ENCODE measurements at places on chromosomes 7 and 10.

- peak; percentile 43 for DNase-seq
These were observed 56.2 kb upstream of the TM9SF3 start for GRCh38 chr10:96642973-96643372.

DNA sequence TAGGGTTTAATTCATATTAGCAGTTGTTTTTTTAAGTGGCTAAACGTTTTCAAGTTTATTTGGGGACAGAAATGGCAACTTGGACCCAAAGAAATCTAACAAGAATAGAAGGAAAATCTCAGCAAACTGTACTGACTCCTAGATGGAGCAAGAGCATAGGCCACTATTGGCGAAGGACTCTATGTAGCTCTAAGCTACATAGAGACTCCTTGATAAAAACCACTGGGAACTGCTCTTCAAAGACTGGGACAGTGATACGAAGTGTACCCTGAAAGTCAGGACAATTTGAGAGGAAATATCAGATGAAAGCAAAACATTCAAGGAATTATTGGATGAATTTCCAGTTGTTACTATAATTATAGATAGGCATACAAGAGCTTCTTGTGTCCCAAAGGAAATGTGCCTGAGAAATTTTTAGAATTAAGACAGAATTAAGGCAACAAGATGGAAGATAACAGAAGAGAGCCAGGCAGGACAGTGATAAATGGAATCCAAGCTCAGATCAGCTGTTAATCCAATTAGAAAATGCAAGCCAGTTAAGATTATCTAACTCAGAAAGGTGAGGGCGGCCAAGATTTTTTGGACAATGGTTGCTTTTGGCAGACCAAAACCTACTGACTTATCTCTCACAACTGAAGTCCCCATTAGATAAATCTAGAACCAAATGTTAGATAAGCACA, 103.7 kb upstream of the IFRD1 start:
- DNase-seq: no peak

DNA sequence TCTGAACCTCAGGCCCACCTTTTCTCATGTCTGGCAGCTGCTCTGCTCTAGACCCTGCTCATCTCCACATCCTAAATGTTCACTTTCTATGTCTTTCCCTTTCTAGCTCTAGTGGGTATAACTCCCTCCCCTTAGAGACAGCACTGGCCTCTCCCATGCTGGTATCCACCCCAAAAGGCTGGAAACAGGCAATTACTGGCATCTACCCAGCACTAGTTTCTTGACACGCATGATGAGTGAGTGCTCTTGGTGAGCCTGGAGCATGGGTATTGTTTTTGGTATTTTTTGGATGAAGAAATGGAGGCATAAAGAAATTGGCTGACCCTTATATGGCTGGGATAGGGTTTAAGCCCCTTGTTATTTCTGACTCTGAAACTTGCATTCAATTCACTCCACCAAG, 156.0 kb downstream of the EGFR start:
- no peak for DNase-seq

DNA sequence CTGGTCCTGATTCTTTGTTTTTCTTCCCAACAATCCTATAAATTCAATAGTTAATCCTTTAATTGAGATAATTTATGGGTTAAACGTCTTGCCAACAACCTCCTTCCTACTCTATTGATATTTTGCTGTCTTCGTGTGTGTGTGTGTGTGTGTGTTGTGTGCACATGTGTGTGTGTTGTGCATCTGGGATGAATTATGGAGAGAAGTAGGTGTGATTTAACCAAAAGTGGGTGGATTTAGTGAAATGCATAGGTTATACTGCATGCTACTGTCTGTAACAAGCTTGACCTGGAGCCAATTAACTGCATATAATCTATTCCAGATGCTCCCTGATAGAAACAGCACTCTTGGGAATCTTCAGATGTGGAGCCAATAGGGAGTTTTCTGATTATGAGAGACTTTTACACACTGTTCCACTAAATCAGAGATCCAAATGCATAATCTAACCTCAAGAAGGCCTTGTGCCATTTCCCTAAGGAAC, 61.2 kb downstream of the SEMA3D start:
- no peak for DNase-seq

GRCh38 chr10:71638064-71638821, 81.3 kb downstream of the C10orf105 start:
- DNase-seq: no peak

DNA sequence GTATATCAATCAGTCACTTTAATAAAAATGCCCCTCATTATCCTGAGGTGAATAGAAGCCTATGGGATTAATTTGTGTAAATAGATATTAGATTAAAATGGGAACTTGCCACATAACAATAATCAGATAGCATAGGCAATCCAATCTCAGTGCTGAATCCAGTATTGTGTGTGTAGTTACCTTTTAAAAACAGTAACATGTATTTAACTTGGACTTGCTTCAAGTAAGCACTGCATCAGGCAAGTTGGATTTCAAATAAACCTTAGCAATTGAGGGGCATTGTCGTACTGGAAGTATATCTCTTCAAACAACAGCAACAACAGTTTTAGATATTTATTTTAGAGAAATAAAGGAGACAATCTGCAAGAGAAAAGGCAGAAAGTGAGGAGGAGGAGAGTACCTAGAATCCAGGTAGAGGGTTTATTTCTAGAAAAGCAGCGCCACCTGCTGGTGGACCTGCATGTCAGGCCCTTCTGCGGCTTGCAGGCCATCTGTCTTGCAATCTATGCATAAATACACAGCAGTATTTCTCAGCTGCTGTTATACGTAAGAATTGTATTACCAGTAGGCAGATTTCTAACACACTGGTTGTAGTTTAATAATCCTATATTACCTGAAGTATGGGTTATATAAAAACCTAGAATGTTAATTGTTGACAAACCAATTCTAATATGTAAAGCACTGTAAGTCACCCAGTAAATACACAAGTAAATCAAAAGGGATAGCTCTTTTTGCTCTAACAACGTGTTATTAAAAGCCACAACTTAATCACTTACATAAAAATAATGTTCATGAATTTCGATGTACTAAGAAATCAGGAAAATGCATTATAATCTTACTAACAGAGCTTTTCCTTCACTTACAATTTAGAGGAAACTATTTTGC, 652.8 kb downstream of the KCNMA1 start:
- DNase-seq: no peak

GRCh38 chr7:4832711-4833110, 29.1 kb downstream of the PAPOLB start:
- no peak for DNase-seq

DNA sequence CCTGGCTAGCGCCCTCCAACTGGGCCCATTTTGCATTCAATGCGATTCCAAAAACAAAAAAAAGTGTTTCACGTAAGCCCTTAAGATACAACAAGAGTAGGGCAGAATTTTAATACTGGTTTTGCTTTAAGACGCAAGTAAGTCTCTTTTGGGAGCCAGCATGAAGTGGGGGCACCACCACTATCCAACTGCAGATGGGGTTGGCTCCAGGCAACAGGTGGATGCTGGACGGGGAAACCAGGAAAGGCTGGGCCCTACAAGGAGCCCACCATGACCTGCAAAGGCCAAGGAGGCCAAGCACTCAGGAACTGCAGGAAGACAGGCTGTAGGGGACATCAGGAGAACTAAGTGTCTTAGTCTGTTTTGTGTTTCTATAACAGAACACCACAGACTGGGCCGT, 86.5 kb upstream of the INSIG1 start:
- no peak for DNase-seq
